ENCODE measurements at places on chromosomes 5 and 9.
A peak's percentile ranks its signal among the peaks of the same experiment; 100 is the strongest.

GRCh38 chr5:1536322-1536845 is 12.6 kb upstream of the LPCAT1 start:
- DNase-seq, result peak; percentile 56

DNA sequence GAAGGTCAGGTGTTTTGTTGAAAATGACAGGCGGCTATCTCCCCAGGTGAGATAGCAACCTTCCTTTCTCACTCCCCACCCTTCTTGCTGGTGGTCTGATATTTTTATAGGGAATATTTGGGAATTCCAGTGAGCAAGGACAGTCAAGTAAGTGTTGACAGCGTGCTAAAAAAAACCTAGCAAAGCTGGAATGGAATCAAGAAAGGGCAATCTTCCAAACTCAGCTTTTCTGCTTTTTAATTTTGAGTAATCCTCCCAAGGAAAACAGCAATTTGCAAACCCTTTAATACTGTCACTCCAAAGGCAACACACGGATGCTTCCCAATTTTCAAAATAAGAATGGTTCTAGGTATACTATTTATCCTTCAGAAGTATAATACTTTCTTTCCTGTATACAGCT is 143.7 kb upstream of the PCA3 start:
- no peak for DNase-seq

GRCh38 chr5:144151026-144151425 is 19.4 kb downstream of the YIPF5 start:
- no peak for DNase-seq

GRCh38 chr9:2158111-2158610 is 143.0 kb downstream of the SMARCA2 start:
- peak; percentile 10 for DNase-seq

GRCh38 chr5:111517853-111518501 is 5.6 kb upstream of the STARD4 start:
- DNase-seq, result no peak

DNA sequence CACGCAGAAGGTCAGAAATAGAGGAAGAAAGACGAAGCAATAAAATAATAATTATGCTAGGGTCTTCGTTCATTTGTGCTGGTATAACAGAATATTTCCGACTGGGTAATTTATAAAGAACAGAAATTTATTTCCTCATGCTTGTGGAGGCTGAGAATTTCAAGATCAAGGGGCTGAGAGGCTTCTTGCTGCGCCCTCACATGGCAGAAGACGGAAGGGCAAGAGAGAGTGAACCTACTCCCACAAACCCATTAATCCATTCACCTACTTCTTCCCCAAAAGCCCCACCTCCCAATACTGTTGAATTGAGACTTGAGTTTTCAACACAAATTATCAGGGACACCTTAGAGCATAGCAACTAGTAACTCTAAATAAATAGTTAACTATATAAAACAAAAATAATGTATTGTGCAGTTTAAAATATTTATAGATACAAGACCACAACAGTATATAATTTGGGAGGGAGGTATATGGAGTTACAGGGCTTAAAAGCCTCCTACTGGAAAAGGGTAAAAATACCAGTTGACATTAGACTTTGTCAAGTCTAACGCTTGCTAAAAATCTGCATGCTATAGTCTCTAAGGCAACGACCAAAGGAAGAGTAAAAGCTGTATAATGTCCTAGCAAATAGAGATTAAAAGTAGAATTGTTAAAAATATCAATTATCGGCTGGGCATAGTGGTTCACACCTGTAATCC is 40.3 kb upstream of the NAA35 start:
- no peak for DNase-seq

Data from activated T-helper 9 cell treated with anti-CD3 and anti-CD28 coated beads, Interleukin-2, amount 50 U/mL, for 16 hours (primary cell).